ENCODE measurements at places on chromosomes 16 and 17. TPM values are rescaled to one million over a fixed set of nuclear protein-coding genes. Genes with fewer than 3 reads are reported as not detected.

DNA sequence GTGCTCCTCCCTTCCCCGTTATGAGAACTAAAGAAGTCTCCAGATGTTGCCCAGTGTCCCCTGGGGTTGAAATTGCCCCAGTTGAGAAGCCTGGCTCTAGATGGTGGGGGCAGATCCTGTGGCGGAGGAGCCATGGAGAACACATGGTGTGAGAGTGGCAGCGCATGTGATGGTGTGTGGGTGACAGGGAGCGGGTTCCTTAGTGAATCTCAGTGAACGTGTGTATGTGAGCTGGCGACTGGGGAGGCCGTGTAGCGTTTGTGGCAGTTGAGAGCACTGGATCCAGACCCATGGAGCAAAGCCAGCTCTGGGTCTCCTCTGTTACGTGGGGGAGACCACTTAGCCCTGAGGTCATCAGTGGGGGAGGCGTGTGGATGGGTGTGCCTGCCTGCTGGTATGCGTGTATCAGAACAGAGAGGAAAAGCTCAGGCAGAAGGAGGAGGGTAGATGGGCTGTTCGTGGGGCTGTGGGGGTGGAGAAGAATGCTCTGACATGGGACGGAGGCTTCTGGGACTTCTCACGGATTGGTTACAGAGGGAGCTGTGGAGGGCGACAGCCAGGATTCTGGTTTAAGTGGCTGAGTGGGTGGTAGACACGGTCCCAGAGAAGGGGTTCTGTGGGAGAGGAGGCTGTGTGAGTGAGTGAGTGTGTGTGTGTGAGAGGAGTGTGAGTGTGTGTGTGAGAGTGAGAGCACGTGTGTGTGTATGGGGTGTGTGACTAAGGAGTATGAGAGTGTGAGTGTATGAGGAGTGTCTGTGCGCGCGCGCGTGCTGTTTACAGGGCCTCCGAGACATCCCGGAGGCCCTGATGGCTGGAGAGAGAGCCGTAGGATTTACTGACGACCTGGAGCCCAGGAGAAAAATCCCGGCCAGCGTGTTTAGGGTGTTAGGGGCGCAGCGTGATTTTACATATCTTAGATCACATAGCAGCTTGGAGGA lies 193.8 kb downstream of the SNX29 start:
- no peak overlapping the region for H3K4me3 ChIP-seq
- H3K4me1 ChIP-seq, result no peaks in the 10 kb centered on the region
- no peaks in the 10 kb centered on the region for H3K27me3 ChIP-seq
- H3K27ac ChIP-seq, result no peak overlapping the region
- no peaks in the 10 kb centered on the region for H3K36me3 ChIP-seq

GRCh38 chr17:68581863-68582645 lies 19.1 kb downstream of the FAM20A start:
- H3K4me3 ChIP-seq, result no peak overlapping the region
- no peaks in the 10 kb centered on the region for H3K36me3 ChIP-seq
- no peaks in the 10 kb centered on the region for H3K4me1 ChIP-seq
- no peak overlapping the region for H3K27ac ChIP-seq
- DNase-seq, result no peak

GRCh38 chr17:52470553-52470952 lies 312.0 kb upstream of the CA10 start:
- no peaks in the 10 kb centered on the region for H3K36me3 ChIP-seq
- H3K4me3 ChIP-seq, result no peak overlapping the region
- no peak for DNase-seq

- no peak overlapping the region for H3K27ac ChIP-seq
- DNase-seq, result no peak
- H3K36me3 ChIP-seq, result no peaks in the 10 kb centered on the region
- H3K27me3 ChIP-seq, result no peaks in the 10 kb centered on the region
- H3K4me3 ChIP-seq, result no peak overlapping the region
- H3K4me1 ChIP-seq, result no peaks in the 10 kb centered on the region
Observed at GRCh38 chr16:79933603-79934002, 333.1 kb upstream of the MAF start.

DNA sequence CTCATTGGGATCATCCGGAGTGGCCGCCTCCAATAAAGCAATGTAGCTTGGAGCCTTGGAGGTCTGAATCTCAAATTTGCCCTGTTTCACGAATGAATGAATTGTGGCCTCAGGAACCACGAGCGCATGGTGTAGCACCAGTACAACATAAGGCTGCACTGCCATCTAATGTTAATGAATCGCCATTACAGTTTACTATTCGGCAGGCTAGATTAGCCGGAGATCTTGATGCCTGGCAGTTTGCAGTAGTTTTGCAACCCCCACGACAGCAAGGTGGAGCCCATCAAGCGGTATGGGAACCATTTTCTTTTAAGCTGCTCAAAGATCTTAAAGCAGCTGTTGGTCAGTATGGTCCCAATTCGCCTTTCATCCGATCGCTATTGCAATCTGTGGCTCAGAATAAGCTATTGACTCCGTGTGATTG lies 18.8 kb downstream of the ALOX15B start:
- H3K27ac ChIP-seq, result no peak overlapping the region
- no peaks in the 10 kb centered on the region for H3K36me3 ChIP-seq
- no peaks in the 10 kb centered on the region for H3K27me3 ChIP-seq
- H3K4me1 ChIP-seq, result no peaks in the 10 kb centered on the region
- DNase-seq, result peak; percentile 38
- H3K4me3 ChIP-seq, result no peak overlapping the region

GRCh38 chr17:42779936-42780850 lies at the start of gene WNK4:
Gene WNK4 (plus strand): TSS chr17:42780610. CDS start chr17:42780699, 89 bp downstream.
- no peak within 1 kb of the TSS for H3K27ac ChIP-seq
- peaks cover 6% of the 10 kb centered on the region for H3K27me3 ChIP-seq
- DNase-seq, result no peak
- peaks cover 29% of the 10 kb centered on the region for H3K36me3 ChIP-seq
- H3K4me3 ChIP-seq, result peak within 1 kb of the TSS; percentile 39

DNA sequence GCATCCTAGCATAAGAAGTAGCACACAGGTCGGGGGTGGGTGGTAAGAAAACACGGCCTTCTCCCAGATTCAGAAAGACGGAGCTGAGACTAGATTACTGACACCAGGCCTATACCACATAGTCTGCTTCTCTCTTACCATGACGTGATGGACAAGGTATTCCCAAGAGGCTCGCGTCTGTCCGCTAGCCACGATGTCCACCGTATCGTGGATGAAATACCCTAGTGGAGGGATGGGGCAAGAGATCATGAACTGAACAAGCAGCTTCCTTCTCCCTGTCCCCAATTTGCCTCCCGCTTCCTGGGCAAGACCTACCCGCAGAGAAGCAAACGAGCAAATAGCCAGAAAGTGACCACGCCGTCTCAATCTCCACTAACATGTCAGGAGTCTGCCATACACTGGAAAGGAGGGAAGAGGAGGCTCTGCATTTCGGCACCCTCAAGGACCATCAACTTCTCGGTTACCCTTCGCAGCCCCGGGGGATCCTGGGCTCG lies 820 bp downstream of the TLCD1 start:
- H3K36me3 ChIP-seq, result no peaks in the 10 kb centered on the region
- DNase-seq, result no peak
- peak overlapping the region; percentile 25 for H3K4me3 ChIP-seq
- peaks cover 18% of the 10 kb centered on the region for H3K4me1 ChIP-seq
- H3K27me3 ChIP-seq, result no peaks in the 10 kb centered on the region
- peak overlapping the region; percentile 68 for H3K27ac ChIP-seq

DNA sequence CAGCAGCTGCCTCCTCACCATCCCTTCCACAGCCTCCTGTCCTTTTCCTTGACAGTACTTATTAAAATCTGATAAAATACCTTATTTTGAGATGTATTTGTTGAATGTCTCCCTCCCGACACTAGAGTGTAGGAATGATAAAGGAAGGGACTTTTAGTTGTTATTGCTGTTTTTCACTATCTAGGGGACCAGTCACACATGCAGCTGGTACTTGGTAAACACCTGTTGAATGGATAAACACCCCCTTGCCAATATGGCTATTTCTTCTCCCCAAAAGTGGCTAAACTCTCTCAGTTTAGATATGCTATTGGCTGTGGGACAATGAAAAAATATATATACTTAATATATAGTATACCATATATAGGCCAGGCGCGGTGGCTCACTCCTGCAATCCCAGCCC lies 96.7 kb downstream of the STX8 start:
- H3K36me3 ChIP-seq, result no peaks in the 10 kb centered on the region
- no peak for DNase-seq
- no peak overlapping the region for H3K4me3 ChIP-seq
- H3K4me1 ChIP-seq, result no peaks in the 10 kb centered on the region
- H3K27me3 ChIP-seq, result no peaks in the 10 kb centered on the region

GRCh38 chr17:42975265-42975664 lies 4.6 kb downstream of the PTGES3L start:
- H3K4me3 ChIP-seq, result no peak overlapping the region
- no peaks in the 10 kb centered on the region for H3K4me1 ChIP-seq
- H3K36me3 ChIP-seq, result no peaks in the 10 kb centered on the region
- H3K27me3 ChIP-seq, result no peaks in the 10 kb centered on the region
- no peak for DNase-seq

DNA sequence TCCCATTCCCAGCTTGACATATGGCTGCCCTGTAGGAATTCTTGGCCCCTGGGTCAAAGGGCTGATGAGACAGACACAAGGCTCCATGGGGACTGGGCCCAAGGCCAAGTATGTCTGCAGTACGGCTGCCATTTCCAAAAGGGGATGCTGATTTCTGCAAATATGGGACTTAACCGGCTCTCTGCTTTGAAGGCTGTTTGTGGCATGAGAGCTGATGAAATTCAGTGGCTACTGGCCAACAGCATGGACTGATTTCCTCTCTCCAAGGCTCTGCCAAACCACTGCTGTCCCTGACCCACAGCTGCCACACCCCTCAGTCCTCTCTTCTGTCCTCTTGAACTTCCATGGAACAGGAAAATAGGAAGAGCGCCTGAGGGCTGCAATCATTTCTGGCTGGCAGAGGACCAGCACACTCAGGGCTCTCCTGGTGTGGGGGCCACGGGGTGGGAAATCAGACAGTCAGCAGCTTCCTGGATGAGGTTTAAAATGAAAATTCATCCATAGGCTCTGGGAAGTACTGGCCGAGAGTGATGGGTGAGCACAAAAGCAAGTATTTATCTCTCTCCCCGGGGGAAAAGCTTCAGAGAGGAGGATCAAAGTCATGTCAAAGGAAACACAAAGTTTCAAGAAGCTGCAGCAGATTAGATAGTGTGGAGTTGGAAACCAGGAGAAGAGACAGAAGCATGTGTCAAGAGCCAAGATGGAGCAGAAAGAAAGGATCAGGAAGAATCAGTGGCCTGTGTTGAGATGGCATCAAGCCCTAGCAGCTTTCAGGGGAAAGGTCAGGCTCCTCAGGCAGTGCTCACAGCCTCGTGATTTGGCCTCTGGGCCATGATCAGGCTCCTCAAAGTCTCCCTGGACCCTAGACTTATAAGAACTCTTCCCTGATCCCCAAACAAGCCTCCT lies 64.1 kb upstream of the SREBF1 start:
- H3K4me1 ChIP-seq, result peaks cover 5% of the 10 kb centered on the region
- DNase-seq, result peak; percentile 71
- H3K36me3 ChIP-seq, result no peaks in the 10 kb centered on the region
- no peak overlapping the region for H3K4me3 ChIP-seq
- H3K27ac ChIP-seq, result no peak overlapping the region

GRCh38 chr16:1082952-1083675 lies 10.6 kb downstream of the SSTR5 start:
- no peak for DNase-seq
- H3K27ac ChIP-seq, result no peak overlapping the region

DNA sequence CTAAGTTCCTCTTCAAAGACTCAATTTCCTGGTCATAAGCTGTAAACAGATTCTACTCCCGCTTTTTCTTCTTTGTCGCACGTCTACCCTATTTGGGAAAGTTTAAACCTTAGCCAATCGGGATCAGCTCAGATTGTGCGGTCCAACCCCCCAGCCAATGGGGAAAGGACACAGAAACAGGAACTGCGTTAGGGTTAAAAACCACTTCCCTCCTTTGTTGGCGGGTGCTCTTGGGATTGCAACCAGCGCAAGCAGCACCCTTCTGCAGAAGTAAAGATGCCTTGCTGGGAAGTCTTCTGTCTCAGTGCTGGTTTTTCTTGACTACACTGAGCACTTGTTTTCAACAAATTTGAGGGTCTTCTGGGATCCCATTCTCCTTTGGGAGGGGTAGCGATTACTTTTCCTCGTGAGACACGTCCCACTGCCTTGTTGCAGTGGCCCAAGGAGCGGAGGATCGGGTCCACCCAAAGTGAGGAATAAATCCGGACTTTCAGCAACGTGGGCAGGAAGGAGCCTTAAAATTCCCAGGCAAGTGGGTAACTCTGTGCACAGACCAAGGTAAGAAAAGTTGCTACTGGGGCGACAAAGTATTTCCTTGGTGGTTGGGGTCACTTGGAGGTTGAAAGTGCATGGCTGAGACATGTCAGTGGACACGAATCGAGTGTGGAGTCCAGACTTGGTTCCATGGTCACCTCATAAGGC lies 1.0 kb upstream of the YPEL3 start:
- H3K27me3 ChIP-seq, result no peaks in the 10 kb centered on the region
- H3K4me3 ChIP-seq, result no peak overlapping the region
- H3K4me1 ChIP-seq, result peaks cover 10% of the 10 kb centered on the region
- no peaks in the 10 kb centered on the region for H3K36me3 ChIP-seq
- H3K27ac ChIP-seq, result no peak overlapping the region

GRCh38 chr16:85992359-85992758 lies 93.4 kb downstream of the IRF8 start:
- H3K4me1 ChIP-seq, result no peaks in the 10 kb centered on the region
- no peaks in the 10 kb centered on the region for H3K27me3 ChIP-seq
- H3K36me3 ChIP-seq, result no peaks in the 10 kb centered on the region
- H3K27ac ChIP-seq, result no peak overlapping the region

DNA sequence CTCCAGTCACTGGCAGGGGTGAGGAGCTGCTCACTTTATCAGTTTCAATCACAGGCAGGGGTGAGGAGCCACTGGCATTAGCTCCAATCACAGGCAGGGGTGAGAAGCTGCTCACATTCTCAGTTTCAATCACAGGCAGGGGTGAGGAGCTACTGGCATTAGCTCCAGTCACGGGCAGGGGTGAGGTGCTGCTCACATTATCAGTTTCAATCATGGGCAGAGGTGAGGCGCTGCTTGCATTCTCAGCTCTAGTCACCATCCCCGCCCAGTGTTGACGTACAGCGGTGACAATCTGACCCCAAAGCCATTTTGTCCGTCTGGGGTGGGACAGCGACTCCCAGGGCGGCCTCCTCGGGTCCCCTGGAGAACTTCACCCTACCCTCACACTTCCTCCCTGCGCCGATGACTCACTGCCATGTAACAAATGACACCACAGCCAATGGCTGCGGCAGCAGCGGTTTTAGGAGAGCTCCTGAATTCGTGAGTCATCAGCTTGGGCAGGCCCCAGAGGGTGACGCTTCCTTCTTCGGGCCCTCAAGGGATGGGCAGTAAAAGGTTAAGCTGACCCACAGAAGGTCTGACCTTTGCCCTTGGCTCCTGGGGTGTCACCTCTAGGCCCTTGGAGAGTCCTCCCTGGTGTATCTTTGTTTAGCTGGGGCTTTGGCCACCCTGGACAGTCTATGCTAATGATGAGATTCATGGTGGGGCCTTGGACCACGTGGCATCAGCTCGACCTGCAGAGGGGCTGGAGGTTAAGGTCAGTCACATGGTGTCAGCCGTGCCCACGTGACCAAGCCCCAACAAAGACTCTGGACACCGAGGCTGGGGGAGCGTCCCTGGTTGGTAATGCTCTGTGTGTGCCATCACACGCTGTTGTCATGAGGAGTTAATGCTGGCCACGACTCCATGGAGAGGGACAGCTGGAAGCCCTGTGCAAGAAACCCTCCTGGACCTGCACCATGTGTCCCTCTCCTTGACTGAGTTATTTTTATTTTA lies 171.7 kb downstream of the C16orf95 start:
- H3K4me1 ChIP-seq, result no peaks in the 10 kb centered on the region
- H3K4me3 ChIP-seq, result no peak overlapping the region
- H3K27ac ChIP-seq, result no peak overlapping the region
- DNase-seq, result no peak
- no peaks in the 10 kb centered on the region for H3K36me3 ChIP-seq

ITGA2B gene
- polyA plus RNA-seq, result 0.53 TPM

AKAP10 gene
- 7.5 TPM for polyA plus RNA-seq

BIRC5 gene
- 0.53 TPM for polyA plus RNA-seq

CEP112 gene
- 8.8 TPM for polyA plus RNA-seq

NPIPB6 gene
- 0.61 TPM for polyA plus RNA-seq

KRTAP9-2 gene
- polyA plus RNA-seq, result not detected
